ENCODE measurements at places on chromosomes 4 and X. TPM values are rescaled to one million over a fixed set of nuclear protein-coding genes. Genes with fewer than 3 reads are reported as not detected.

The FAM47E gene
- total RNA-seq, result 0.73 TPM

DNA sequence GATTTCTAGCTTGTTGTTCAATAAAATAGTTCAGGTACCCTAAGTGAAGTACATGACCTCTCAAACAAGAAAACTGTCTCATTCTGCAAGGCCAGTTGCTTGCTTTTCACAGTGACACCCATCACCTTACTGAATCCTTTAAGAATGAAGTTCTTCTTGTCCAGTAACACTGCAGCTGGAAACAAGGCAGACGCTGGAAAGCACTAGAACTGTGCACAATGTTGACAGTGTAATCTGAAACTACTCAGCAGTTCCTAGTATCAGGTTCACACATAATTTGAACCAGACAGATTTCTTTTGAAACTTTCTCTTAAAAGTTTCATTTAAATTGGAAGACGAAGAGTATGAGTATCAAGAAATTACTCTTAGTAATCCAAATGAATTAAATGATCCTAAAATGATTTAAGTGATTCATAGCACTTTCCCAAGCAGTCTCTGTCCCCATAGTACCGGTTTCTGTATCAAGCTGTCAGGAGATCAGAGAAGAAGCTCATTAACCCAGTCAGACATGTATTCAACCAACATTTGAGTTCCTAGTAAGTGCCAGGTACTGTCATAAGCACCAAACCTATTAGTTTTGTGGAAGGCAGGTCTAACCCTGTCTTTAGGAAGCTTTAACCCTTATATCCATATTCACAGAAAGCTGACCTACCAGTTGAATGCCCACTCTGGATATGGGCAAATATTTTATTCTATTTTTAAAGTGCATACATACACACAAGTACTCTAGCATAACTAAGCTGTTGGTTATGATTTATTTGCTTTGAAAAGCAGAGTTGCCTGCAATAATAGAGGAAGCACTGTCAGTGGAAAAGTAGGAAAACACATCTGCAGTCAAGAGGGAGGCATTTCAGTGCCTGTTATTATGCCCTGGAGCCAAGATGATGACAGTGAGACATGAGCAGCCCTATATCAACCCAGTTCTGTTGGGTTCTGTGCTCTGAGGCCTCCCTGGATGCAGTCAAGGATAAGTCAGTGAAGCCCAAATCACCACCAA is 63.6 kb downstream of the PALLD start:
- no peaks in the 10 kb centered on the region for H3K36me3 ChIP-seq
- H3K27ac ChIP-seq, result peak overlapping the region; percentile 81
- no peaks in the 10 kb centered on the region for H3K27me3 ChIP-seq
- peaks cover 73% of the 10 kb centered on the region for H3K4me1 ChIP-seq
- no peak for DNase-seq

GRCh38 chrX:109775386-109775785 is 42.3 kb upstream of the ACSL4 start:
- no peaks in the 10 kb centered on the region for H3K36me3 ChIP-seq
- DNase-seq, result no peak
- H3K4me3 ChIP-seq, result no peak overlapping the region

DNA sequence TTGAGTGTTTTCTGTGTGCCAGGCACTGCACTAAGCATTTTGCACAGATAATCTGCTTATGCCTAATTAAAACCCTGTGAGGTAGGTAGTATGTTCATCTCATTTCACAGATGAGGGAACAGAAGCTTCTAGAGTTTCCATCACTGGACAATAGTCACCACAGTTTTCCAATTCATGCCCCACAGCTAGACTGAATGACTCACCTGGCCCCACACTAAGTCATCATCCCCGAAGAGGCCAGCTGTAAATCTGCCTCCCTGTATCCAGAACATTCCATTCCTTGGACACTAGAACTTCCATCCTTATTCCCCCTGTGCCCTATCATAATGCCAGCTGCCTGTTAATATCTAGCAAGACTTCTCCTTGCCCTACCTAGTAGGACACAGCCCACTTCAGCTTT is 40.9 kb upstream of the NYX start:
- no peak for DNase-seq
- H3K27me3 ChIP-seq, result no peaks in the 10 kb centered on the region
- H3K36me3 ChIP-seq, result no peaks in the 10 kb centered on the region

- no peak overlapping the region for H3K4me3 ChIP-seq
- no peaks in the 10 kb centered on the region for H3K36me3 ChIP-seq
- peaks cover 3% of the 10 kb centered on the region for H3K4me1 ChIP-seq
- H3K27me3 ChIP-seq, result no peaks in the 10 kb centered on the region
- no peak overlapping the region for H3K27ac ChIP-seq
These were observed 201.6 kb downstream of the ADGRL3 start for GRCh38 chr4:61401771-61402170.

DNA sequence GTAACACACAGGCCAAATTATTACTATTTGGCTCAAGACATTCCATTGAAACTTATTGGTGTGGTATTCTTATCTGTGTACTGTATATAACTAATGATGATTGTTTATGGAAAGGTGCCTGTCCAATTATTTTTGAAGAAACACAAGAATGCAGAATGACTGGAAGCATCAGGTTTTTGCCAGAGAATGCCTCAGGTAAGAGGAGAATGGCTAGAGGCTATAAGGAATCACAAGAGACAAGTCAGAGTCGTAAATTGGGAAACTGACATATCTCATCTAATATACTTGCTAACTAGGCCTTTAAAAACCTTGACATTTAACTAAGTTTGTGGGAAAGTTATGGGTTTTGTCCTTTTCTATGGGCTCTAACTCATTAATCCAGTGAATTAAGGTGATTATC is 69.3 kb upstream of the TTC29 start:
- no peaks in the 10 kb centered on the region for H3K27me3 ChIP-seq
- H3K4me3 ChIP-seq, result no peak overlapping the region
- H3K4me1 ChIP-seq, result peaks cover 3% of the 10 kb centered on the region
- H3K27ac ChIP-seq, result no peak overlapping the region
- DNase-seq, result no peak
- no peaks in the 10 kb centered on the region for H3K36me3 ChIP-seq

- H3K4me1 ChIP-seq, result no peaks in the 10 kb centered on the region
- DNase-seq, result no peak
- H3K4me3 ChIP-seq, result no peak overlapping the region
- no peaks in the 10 kb centered on the region for H3K36me3 ChIP-seq
- no peaks in the 10 kb centered on the region for H3K27me3 ChIP-seq
These were observed 125.0 kb downstream of the TEX13C start for GRCh38 chrX:125444659-125445058.

GRCh38 chr4:10740891-10741620 is 56.5 kb upstream of the CLNK start:
- H3K4me1 ChIP-seq, result peaks cover 24% of the 10 kb centered on the region
- no peak overlapping the region for H3K27ac ChIP-seq
- no peaks in the 10 kb centered on the region for H3K27me3 ChIP-seq
- no peak for DNase-seq

DNA sequence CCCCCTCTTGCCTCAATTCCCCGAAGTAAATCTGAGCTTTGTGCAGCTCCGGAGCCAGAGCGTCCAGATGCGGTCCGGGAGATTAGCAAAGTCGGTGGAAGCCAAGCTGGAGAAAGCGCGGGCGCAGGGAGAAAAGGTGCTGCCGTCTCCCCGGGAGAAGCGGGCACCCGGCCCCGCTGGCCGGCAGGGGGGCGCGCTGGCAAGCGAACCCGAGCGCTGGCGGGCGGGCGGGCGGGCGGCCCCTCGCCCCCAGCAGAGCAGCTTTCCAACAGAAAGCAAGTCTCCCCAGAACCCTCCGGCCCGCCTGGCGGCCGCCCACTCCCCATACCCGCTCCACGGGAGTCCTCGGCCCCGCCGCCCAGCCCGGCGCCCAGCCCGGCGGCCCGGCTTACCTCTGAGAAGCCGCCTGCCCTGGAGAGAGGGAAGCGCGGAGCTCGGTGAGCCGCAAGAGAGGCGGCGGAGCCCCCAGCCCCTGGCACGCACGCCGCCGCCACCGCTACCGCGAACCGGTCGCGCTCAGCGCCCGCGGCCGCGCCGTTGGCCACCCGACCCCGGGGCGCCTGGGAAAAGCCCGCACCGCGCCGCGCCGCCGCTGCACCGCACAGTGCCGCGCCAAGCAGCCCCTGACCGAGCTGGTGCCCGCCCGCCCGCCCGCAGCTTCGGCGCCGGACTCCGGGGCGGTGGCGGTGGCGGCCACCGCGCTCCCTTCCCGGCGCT is 529 bp upstream of the CITED1 start:
- H3K4me1 ChIP-seq, result peaks cover 21% of the 10 kb centered on the region
- no peak for DNase-seq
- H3K4me3 ChIP-seq, result peak overlapping the region; percentile 79
- no peaks in the 10 kb centered on the region for H3K36me3 ChIP-seq
- H3K27me3 ChIP-seq, result peaks cover 32% of the 10 kb centered on the region
